ENCODE measurements at places on chromosomes 6 and 20.

GRCh38 chr6:143961886-143962878 lies 45.9 kb downstream of the PLAGL1 start:
- H3K27me3 ChIP-seq = no peaks in the 10 kb centered on the region
- no peaks in the 10 kb centered on the region for H3K4me1 ChIP-seq
- H3K4me3 ChIP-seq = no peak overlapping the region
- no peaks in the 10 kb centered on the region for H3K36me3 ChIP-seq

GRCh38 chr20:63284083-63284440 lies 8.9 kb upstream of the COL20A1 start:
- H3K27ac ChIP-seq = peak overlapping the region; percentile 62
- peak overlapping the region; percentile 63 for H3K4me3 ChIP-seq
- DNase-seq = peak; percentile 44
- no peaks in the 10 kb centered on the region for H3K27me3 ChIP-seq
- H3K36me3 ChIP-seq = peaks cover 14% of the 10 kb centered on the region
- H3K4me1 ChIP-seq = peaks cover 4% of the 10 kb centered on the region

- DNase-seq = no peak
- H3K4me1 ChIP-seq = no peaks in the 10 kb centered on the region
- H3K4me3 ChIP-seq = no peak overlapping the region
- no peaks in the 10 kb centered on the region for H3K27me3 ChIP-seq
Observed at GRCh38 chr6:69732640-69733039, 64.2 kb downstream of the LMBRD1 start.

DNA sequence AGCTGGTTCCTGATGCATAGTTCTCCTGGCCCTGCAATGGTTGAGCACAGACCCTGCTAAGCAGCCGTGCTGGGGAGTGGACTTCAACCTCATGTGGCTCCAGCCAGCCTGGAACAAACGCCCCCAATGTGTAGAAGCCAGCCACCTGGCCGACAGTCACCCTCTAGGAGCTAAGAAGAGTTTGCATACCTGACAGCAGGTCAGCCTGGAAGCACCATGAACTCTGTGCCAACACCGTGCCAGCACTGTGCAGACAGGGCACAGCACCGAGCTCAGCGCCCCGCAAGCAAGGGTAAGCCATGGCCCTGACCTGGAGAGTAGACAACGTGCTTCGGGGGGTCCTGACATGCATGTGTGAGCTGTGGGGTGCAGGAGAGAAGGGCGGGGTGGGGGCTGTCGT lies 356.3 kb downstream of the ZFAND3 start:
- no peak overlapping the region for H3K27ac ChIP-seq
- DNase-seq = no peak
- H3K36me3 ChIP-seq = no peaks in the 10 kb centered on the region
- H3K4me1 ChIP-seq = peaks cover 6% of the 10 kb centered on the region
- no peaks in the 10 kb centered on the region for H3K27me3 ChIP-seq

DNA sequence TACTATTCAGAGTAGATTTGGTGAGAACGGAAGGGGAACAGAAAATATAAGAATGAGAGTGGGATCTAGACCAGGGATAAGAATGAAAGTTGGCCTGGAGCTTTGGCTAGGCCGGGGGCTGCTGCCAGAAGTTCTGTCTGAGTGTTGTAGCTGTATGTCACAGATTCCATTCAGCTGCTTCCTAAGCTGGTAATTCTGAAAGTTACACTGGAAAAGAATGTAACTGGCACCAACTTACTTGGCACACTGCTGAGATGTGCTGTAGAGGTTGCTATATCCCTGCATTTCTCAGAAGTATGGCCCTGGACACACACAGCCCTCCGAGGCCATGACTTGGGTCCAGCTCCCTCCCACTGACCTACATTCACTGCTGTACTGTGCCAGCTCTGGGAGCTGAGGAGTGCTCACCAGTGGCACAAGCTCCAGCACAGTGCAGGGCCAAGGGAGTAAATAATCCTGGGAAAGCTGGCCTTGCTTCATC lies 25.8 kb upstream of the TMEM217 start:
- H3K27ac ChIP-seq = no peak overlapping the region
- H3K4me3 ChIP-seq = no peak overlapping the region
- H3K36me3 ChIP-seq = peaks cover 39% of the 10 kb centered on the region
- no peak for DNase-seq
- H3K27me3 ChIP-seq = no peaks in the 10 kb centered on the region

DNA sequence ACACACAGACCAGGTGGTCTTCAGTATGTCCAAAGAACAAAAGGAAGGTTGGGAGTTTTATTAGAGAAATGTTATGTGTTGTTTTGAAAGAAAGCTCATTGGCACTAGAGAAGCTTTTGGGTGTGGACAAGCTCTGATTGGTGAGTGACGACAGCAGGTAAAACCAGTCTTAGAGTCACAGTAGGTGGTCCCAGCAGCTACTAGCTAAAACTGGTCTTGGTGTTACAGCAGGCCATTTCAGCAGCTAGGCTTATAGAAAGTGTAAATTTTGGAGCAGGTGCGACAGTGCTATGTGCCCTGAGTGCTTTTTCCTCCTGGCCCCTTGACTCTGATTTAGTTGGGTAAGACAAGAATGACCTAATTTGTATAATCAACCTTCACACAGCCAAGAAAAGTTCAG lies 3.6 kb downstream of the CLDN20 start:
- DNase-seq = no peak
- H3K27me3 ChIP-seq = no peaks in the 10 kb centered on the region
- no peak overlapping the region for H3K4me3 ChIP-seq
- peaks cover 6% of the 10 kb centered on the region for H3K4me1 ChIP-seq
- H3K27ac ChIP-seq = no peak overlapping the region

DNA sequence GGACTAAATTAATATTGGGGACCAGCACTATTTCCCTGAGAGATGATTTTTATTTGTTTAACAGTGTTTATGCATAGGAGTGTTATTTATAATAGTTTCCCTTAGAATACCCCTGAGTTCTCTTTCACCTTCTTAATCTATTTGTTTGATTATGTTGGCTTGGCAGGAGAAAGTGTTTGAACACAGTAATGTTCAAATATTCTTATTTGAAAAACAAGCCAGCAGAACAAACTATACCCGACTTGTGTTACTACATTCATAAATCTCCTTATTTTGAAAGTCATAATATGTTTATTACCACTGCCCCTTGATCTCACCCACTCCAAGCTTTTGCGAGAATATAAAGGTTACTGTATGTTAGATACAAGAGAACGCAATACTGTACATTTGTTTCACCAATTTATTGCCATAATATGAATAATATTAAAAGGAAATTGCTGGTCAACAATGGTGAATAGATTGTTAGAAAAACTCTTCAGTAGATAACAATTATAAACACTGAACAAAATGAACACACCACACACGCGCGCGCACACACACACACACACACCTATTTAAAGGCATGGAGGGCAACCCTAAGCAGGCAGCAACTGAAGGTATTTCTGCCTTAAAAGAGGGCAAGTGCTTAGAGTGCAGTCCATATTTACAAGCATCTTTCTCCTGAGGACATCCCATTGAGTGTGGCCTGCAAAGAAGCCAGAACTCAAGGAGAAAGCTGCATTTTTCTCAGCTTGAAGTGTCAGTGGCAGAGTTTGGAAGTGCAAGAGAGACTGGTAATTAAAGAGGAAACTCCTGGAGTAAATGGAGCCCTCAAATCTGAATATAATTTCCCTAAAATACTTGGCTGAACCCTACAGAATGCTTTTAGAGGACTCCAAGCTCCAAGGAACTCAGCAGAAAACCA lies 279.4 kb upstream of the MAN1A1 start:
- no peaks in the 10 kb centered on the region for H3K4me1 ChIP-seq
- DNase-seq = no peak
- no peak overlapping the region for H3K27ac ChIP-seq

DNA sequence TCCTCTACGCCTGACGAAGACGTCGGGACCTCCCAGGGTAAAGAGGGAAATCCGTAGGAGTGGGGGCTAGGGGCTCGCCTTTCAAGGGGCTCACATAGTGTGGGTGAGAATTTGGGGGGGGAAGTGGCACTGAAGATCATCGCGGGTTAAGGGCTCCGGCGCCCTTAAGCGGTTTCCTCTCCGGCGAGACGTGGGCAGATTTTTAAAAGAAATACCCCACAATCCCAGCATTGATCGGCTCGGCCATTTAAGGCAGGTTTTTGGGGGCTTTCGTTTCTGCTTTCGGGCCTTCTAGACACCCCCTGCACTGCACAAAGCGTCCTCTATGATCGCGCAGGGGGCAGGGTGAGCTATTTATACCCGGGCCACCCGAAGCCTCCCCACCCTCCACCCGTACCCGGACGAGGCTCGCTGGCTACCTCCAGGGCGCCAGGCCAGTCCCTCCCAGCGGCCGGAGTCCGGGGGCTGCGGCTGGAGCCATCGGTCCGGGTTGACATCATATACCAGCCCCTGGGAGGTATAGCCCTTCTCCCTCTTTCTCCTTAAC lies 1.2 kb downstream of the NKX2-2 start:
- peaks cover 44% of the 10 kb centered on the region for H3K4me1 ChIP-seq
- DNase-seq = no peak
- H3K4me3 ChIP-seq = peak overlapping the region; percentile 56
- peaks cover 74% of the 10 kb centered on the region for H3K27me3 ChIP-seq

DNA sequence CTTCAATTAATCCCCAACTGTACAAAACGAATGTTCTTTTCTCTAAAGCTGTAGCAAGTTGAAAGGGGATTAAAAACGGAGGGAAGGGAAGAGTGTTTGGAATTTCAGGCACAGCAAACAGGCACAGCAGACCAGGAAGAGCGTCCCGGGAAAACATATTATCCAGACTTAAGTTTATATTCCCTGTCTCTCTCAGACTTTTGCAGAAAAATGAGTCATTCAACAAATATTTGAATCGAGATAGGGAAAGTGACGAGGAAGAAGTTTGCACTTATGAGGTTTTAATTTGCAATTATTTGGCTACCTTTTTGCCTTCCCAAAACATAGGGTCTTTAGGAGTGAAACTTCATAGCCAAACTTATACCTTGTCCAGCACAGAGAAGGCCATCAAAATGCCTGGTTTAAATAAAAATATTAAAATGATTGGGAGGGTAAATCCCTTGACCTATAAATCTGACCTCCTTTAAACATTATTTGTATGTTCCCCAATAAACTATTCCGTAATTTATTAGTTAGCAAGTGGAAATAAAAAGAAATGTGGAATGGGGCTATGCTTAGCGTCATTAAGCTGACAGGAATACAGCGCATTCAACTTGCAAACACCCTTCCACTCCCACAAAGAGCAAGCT lies 16.0 kb downstream of the HFE start:
- H3K4me1 ChIP-seq = peaks cover 18% of the 10 kb centered on the region
- H3K4me3 ChIP-seq = peak overlapping the region; percentile 80
- no peak for DNase-seq

DNA sequence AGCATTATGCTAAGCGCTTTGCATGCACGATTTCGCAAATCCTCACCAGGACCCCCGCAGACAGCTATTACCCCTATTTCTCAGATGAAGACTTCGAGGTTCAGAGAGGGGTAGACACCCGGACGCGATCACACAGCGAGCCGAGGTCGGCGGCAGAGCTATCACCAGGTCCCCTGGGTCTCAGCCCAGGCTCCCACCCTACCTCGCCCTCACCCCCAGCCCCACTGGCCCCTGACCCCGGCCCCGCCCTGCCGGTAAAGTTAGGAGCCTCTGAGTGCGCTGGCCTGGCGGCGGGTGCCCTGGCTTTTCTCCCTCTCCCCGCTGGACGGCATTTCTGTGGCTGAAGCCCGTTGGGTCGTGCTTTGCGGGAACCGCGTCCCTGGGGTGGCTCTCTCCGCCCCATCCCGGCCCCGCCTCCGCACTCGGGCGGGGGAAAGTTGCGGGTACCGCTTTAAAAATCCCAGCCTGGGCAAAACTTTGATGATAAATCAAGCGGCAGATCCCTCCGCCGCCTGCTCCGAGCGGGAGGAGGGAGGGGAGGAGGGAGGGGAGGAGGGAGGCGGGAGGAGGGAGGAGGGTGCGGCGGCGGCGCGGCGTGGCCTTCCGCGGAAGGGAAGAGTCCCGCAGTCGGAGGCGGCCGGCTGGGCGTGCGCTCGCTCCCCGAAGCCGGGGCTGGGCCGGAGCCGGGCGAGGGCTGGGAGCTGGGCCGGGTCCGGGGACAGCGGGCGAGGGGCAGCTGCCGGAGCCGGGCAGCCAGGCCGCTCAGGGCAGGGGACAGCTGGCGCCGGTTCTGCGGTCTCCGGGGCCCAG lies at the start of gene VSTM2L:
TSS of gene VSTM2L (plus strand) at position 624 of the 810 bp plus-strand sequence. CDS start 224 bp downstream, outside the sequence.
- peak; percentile 23 for DNase-seq
- H3K4me3 ChIP-seq = peak within 1 kb of the TSS; percentile 31
- peaks cover 14% of the 10 kb centered on the region for H3K4me1 ChIP-seq
- peaks cover 2% of the 10 kb centered on the region for H3K36me3 ChIP-seq
- peaks cover 59% of the 10 kb centered on the region for H3K27me3 ChIP-seq

DNA sequence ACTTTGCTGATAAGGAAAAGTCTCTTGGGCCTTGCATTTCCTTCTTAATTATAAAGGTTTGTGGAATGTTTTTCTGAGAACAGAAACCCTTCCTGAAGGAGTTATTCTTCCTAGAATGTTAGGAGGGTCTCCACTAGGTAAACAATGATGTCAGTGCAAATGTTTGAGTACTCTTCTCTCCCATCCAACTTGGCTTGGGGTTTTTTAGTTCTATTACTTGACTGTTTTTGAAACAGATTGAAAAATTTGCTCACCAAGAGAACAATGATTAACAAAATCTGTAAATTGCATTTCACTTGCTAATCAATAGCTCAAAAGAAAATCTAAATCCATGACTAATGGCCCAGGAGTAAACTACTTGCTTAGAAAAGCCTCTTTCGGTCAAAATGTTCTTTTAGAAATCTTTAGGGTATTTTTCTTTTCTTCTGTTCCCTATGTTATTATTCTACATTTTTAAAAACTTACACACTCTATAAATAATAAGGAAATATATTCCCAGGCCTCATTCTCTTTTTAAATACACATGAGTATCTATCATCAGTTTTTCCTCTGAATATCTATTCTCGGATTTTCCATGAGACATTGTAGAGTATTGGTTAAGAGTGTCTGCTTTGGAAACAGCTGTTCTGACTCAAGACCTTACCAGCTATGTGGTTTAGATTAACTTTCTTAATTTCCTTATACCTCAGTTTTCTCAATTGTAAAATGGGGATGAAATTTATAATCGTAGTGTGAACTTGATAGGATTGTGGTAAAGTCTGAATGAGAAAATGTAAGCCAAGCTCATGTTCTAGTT lies 234.2 kb upstream of the CITED2 start:
- H3K27me3 ChIP-seq = no peaks in the 10 kb centered on the region
- no peak overlapping the region for H3K4me3 ChIP-seq
- no peaks in the 10 kb centered on the region for H3K36me3 ChIP-seq
- H3K4me1 ChIP-seq = no peaks in the 10 kb centered on the region

DNA sequence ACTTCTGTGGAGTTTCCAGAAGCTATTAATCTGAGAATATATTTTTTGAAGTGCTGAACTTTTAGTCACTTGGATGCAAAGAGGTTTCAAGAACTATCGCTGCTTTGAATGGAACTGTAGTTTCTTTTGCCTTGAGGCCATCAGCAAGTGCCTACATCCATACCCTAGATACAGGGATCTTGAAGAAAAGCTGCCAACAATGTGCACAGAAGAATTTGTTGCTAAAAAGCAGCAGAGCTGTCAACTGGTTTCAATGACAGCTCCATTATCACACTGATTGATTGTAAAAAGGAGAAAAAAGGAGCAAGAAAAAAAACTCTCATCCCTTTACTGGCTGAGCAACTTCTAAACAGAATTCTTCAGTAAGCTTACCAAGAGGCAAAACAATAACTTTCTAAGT lies 251.0 kb upstream of the NRSN1 start:
- no peak overlapping the region for H3K27ac ChIP-seq
- no peaks in the 10 kb centered on the region for H3K4me1 ChIP-seq
- no peak for DNase-seq
- no peaks in the 10 kb centered on the region for H3K36me3 ChIP-seq

- H3K27me3 ChIP-seq = no peaks in the 10 kb centered on the region
- no peak overlapping the region for H3K27ac ChIP-seq
- H3K4me1 ChIP-seq = peaks cover 3% of the 10 kb centered on the region
- DNase-seq = no peak
- H3K36me3 ChIP-seq = peaks cover 28% of the 10 kb centered on the region
Observed at GRCh38 chr6:108476376-108476775, 84.3 kb upstream of the FOXO3 start.

Data from activated CD4-positive, alpha-beta memory T cell treated with anti-CD3 and anti-CD28 coated beads for 36 hours (primary cell).